ENCODE measurements at places on chromosomes 3 and 15.

DNA sequence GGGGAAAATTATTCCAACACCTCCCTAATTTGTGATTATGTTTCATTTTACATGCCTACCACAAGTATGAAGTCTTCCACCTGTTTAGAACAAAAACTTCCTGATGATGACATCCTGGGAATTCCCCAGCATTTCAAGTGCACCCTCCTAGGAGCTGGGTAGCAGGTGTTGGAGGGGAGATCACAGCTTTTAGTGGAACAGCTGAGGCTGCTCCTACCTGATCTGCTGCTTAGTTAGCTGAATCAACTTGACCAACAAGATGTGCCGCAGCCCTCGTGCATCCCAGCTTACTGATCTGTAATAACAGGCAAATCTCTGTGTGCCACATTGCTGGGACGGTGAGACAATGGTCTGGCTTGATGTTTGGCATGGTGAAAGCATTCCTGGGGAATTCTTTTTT lies 29.7 kb downstream of the TRAK1 start:
- no peak for DNase-seq

- DNase-seq: no peak
These were observed 37.9 kb upstream of the DLG1 start for GRCh38 chr3:197336348-197336747.

DNA sequence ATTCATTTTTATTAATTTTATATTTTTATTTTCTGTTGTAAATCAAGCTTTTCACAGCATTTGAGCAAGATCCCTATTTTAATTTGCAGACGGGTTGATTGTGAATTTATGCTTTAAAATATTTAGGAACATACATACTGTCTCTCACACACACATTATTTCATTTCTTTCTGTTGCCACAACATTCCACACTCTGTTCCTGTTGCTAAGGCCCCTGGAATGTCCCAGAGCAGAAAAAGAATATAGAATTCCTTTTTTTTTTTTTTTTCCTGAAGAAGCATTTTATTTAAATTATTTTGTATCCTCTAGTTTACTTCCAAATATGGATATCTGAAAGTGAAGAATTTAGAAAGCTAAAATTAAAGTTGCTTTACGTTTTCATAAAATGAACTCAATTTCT lies 36.8 kb upstream of the SCAANT1 start:
- DNase-seq: no peak

DNA sequence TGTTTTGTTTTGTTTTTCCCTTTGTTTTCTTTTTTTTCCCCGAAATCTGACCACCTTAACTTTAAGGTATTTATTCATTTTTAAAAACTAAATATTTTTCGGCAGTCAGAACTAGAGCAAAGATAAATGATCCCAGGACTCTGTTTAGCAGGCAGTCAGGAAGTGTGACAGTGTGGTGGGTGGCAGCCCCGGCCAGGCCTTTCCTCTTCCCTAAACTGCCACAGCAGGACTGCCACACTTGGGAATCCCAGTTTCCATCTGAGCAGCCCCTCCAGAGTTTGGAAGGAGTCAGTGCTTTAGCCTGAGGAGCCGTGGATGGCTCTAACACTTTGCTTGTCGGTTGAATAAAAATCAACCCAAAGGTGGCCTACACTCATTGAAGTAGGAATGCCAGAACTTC lies 6.9 kb downstream of the CCRL2 start:
- DNase-seq: no peak

DNA sequence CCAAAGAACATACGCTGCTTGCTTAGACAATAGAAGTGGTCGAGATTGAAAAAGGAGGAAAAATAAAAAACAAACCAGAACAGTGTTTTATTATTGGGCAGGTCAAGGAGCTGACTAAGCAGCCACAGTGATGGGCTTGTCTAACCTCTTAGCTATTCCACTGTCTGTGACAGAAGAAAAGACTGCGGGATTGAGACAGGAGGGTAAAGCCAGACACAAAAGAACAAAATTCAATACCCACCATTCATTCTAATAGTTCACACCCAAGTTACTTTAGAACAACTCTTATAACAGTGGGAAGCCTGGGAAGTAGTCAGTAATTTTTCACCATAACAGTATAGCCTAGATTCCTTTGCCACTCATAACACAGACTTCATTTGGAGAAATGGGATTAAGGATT lies 435.4 kb downstream of the MFSD1 start:
- DNase-seq: no peak

DNA sequence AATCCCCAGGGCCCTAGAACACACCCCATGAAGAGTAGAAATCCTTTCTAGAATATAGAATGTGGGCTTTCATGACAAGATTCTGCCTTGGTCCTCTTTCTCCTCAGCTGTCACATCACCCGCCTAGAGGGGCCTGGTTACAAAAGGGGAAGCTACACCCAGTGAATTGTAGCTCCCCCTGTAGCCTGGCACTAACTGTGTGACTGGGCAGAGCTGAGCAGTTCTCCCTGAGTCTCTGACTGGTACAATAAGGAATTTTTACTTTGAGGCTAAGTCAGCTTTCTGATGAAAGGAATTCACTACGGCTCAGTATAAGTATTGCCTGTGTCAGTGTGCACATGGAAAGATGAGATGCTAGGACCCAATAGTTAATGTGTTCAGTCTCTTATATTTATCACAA lies 28.7 kb upstream of the ZNF148 start:
- no peak for DNase-seq

DNA sequence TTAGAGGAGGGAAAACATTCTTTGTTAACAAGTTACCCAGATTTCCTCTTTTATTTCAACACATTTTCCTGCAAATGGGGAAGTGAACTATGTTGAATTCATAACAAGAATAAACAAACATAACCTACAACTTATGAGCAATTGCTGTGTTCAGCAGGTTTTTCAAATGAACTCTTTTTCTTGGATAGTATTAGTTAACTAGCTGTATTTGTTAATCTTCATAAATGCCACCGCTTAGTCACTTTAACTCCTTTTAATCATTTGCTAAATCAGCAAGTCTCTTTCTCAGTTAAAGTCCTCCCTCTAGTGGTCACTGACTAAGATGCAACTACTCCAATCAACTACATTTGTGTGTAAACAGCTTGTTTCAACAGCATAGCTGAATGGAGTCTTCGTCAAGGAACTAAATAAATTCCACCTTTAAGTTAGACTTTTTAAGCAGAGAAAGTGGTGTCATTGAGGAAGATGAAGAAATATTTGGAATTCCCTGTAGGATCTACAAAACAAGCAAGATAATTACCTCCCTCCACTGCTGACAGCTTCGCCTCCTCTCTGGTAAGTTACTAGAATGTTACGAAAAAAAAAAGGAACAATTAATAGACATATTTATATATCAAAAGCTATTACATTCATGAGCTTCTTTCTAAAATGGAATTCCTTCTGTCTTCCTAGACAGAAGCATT lies 1122.0 kb downstream of the ROBO1 start:
- DNase-seq: no peak

DNA sequence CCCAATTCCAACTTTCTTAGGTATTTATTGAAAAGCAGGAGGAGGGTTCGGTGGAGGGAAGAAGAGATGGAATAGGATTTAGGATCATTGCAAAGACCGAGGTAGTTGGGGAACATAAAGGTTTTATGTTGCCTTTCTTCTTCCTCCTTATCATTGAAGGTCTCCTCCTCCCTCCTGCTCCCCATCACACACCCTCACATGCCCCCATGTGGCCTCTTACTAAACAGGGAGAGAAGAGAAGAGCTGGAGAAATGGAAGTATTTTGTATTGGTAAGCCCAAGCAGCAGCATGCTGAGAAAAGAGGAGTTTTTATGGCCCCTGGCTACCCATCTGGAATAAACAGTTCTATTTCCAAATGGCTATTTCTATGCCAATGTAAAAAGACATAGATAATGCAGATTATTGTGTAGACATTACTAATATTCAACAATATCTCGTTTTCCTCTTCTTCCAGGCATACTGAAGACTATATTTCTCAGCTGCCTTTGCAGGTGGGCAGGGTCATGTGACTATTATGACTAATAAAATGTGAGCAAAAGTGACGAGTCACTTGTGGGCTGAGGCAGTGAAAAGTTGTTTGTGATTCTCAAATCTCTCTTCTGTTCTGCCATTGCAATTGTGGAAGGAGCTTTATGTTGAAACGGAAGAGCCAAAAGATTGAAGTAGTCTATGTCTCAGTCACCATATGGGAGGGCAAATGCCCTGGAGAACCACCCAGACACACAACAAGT lies 5.2 kb upstream of the GPR176 start:
- no peak for DNase-seq

- DNase-seq: no peak
These were observed 108.5 kb downstream of the ECT2 start for GRCh38 chr3:172859041-172859440.

GRCh38 chr15:90082140-90082715 lies 20.0 kb downstream of the IDH2 start:
- no peak for DNase-seq

DNA sequence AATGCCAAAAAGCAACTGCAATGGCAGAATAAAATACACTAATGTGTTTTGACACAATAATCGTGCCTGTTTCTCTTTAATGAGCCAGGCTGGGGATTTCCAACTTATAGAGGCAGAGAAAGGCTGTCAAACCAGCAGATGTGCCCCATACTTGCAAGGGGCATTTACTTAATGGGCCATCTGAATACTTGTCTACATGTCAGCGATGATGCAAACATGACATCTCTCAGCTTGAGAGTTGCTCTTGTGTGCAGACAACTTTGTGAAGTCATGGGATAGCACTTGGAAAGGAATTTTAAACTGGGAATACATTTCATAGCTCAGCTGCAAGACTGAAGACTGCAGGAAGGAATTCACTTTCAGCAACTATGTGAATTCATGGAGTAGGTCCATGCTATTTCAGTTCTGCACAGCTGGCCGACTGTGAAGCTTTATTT lies 127.4 kb upstream of the ADAMTS9 start:
- DNase-seq: no peak

- no peak for DNase-seq
These were observed 827.6 kb upstream of the CFAP20DC start for GRCh38 chr3:59877263-59878037.

- DNase-seq: no peak
These were observed 469.6 kb downstream of the RAP2B start for GRCh38 chr3:153631664-153632063.

DNA sequence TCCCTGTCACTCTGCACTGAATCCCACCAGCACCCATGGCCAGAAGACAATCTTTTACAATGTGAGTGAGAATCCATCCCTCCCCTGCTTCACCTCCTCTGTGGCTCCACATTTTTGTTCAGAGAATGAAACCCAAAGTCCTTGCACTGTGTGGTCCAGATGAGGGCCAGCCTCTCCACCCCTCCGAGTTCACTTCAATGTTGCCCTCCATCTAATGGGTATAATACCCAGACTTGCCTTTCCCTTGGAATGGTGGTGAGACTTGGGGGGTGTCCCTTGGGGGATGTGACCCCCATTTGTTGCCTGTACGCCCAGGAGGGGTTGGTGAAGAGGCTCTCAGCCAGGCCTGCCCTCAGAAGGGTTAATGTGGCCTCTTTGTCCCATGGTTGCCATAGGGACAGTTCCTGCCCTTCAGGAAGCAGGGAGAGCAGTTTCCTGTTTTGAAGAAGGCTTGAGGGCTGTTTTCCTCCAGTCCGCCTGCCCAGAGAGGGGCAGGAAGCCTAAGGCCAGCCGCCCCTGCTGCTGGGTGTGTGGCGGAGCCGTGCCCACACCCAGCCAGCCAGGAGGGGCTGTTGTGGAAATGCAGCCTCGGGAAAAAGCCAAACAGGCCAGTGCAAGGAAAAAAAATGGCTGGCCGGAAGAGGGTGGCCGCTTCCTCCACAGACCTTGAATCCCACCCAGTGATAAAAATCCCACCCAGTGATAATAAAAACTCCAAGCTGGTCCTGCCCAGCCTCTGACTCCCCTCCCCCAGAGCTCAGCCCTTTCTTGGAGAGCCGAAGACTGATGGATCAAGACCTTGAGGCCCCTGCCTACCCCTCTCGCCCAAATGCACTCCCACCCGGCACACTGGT lies 14.6 kb upstream of the FGD5 start:
- no peak for DNase-seq
